ENCODE measurements at places on chromosomes 5 and 9.

- DNase-seq = no peak
Measured at GRCh38 chr9:87346061-87346665, 151.5 kb upstream of the DAPK1 start.

DNA sequence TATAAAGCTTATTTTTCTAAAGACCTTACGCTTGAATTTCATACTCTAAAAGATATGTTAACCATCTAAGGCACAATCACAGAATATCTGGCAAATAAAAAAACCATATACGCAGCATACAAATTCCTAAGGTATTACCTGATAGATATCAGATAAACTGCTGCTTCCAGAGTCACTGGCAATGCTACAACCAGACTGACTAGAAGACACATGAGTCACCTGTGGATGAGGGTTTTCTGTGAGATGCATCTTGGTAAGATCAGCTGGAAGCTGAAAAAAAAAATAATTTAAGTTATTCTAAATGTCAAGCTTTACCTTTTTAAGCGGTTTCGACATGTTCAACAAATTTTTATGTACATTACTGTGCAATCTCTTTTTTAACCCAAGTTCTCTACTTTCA, 113.8 kb downstream of the RAPGEF6 start:
- no peak for DNase-seq

DNA sequence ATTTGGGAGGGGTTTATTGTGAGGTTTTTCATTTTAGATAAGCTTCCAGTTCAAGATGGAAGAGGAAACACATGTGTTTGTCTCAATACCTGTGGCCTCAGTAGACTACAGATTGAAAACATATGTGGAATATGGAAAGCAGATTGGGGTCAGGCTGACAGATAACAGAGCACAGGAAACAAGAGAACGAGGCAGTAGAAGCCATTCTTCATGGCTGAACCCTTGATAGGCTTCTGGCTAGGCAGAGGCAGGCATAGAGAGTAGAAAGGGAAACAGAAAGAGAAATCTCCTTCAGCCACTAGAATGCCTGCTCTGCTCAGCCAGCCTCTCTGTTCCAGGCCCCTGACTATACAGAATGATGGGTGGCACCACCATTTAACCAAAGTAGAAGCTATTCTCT, 152.5 kb downstream of the MUSK start:
- no peak for DNase-seq

DNA sequence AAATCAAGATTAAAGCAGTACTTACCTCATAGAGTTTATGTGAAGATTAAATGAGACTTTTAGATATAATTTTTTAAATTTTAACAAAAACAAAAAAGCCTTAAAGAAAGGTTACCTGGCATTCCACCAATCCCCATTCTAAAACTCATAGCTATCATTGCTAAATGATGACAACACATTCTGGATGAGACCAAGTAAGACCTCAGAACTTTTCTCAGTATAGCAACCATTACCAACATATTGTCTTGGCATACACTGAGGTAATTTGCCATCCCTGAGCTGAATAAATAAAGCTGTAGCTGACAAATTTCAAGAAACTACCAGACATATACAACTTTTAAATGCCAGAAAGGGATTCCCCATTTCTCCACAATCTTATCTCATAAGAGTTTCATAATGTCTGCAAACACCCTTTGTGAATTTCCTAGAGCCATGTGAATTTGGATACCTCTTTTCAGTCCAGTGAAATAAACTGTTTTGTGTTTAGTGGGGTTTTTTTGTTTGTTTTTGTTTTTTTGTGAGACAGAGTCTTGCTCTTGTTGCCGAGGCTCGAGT, 29.5 kb downstream of the RANBP3L start:
- DNase-seq = no peak

GRCh38 chr5:23482642-23483041, 24.8 kb upstream of the PRDM9 start:
- no peak for DNase-seq

GRCh38 chr5:2639425-2639824, 112.1 kb downstream of the IRX2 start:
- DNase-seq = no peak

DNA sequence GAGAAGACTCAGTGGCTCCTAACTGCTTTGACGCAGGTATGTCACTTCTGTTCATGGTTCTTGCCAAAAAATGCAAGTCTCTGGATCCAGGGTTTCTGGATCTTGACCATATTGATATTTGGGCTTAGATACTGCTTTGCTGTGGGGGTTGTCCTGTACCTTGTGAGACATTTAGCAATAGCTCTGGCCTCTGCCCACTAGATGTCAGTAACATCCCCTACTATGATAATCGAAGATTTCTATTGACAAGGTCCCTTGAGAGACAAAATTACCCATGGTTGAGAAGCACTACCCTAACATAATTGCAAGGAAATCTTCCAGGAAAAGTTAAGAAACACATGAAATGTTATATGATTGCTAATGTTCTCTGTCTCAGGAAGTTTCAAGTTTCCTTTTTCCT, 285.4 kb downstream of the TMEM232 start:
- DNase-seq = no peak

GRCh38 chr5:66742896-66743247, 146.7 kb downstream of the MAST4 start:
- DNase-seq = no peak

DNA sequence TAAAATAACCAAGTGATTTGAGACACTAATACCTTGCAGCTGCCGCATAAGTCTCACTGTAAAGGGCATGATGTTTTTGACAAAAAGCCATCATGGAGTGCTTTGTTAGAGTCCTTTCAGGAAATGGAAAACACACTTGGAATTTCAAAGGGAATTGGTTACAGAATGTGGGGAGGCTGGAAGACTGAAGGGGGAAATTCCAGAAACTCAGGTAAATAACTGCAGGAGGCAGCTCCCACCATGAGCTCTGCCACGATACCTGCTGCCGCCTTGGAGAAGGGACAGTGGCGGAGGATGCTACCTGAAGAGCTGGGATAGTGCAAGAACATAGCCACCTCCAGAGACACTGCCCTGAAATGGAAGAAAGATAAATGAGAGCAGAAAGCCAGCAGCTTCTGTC, 66.9 kb downstream of the PRKACG start:
- DNase-seq = no peak

DNA sequence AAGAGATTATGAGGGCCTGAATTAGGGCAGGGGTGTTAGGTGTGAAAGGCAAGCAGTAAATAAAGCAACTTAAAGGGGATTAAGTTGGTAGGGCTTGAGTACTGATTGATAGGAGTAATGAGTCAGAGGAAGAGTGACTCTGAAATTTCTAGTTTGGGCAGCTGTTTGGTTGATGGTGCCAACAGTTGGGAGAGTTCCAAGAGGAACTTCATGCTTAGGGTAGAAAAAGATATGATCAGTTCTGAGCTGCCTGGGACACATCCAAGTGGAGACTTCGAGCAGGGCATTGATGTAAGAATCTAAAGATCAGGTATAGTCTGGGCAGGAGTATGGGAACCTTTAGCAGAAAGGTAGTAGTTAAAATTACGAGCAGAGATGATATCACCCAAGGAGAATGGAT, 10.2 kb downstream of the MAMDC2 start:
- no peak for DNase-seq

- no peak for DNase-seq
Measured at GRCh38 chr5:180862645-180863044, 1.6 kb upstream of the ZFP62 start.

DNA sequence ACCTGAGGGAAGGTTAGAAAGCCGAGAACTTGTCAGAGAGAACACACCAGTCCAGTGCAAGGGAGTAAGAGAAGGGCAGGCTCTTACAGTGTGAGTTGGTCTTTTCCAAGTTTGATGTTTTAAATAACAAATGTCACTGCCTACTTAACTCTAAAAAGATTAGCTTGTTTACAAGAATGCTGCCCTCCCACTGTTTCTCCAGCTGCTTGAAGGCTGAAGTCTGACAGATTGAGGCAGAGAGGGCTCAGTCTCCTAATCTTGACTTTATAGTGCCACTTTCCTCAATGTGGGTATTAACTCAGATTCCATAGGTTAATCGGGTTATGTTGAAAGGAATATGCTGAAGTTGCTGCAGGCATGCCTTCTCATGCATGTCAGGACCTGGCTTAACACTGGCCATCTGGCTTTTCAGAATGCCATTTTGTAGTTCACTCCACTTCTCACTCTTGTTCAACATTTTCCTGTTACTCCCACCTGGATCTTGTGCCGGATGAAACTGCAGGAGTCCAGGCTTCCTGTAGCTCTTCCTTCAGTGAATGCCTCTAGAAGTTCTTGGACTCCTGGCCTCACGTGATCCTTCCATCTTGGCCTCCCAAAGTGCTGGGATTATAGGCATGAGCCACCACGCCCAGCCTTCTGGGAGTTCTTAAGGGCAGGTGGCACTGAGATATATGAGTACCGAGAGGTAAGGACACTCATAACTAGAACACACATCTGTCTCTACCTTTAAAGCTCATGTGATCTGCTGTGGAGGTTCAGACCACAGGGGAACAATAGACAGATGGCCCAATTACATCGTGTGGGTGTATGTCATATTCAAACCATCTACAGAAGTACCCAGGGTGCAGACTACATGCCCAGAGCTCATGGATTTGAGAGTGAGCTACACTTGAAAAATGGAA, 249.7 kb downstream of the ARHGAP26 start:
- DNase-seq = no peak

- no peak for DNase-seq
Measured at GRCh38 chr5:142211918-142212317, 103.3 kb downstream of the NDFIP1 start.
